Hepatic stellate cell (primary cell): ENCODE measurements at places on chromosomes 3 and 15.

GRCh38 chr3:10420745-10421475 lies 84.5 kb downstream of the ATP2B2 start:
- DNase-seq, result no peak

GRCh38 chr3:67654844-67655177 lies 399 bp upstream of the SUCLG2 start:
- no peak for DNase-seq

DNA sequence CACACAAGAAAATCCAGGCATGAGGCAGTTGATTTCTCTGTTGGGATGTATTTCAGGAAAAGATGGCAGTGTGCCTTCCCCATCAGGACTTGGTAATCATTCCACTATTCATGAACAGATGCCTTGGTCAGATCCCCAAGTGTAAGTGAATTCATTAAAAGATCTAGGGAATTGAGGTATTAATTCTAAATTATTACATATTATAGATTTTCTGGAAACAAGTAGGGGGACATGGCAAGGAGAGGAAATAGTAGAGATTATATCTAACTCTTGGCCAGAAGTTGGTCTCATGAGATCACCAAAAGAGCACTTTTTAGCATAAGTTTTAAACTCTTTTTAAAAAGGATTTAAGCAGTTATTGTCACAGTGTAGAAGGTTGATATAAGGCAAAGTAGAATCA lies 74.4 kb upstream of the MDFIC2 start:
- DNase-seq, result no peak

DNA sequence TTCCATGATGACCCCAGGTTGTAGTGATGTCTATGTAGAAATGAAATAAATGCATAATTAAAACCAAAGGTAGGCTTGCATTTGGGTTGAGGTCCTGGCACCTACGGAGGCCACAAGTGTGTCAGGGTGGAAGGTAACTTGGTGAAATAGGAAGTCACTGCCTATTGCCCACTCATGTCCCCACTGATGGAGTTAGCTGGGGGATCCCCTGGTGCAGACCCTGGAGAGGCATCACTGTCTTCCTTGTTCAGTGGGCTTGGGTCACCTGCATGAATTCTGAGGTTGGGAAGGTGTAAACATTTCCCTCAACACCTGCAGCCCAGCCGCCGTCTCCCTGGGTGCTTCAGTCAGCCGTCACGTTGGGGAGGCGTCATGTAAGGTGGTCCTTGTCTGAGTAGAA lies 97.1 kb downstream of the APBA2 start:
- no peak for DNase-seq

GRCh38 chr3:71018799-71019198 lies 564.7 kb downstream of the FOXP1 start:
- no peak for DNase-seq

- no peak for DNase-seq
Observed at GRCh38 chr15:45326741-45327140, 51.6 kb downstream of the GATM start.

- DNase-seq, result no peak
Observed at GRCh38 chr3:193710286-193711165, 117.5 kb downstream of the OPA1 start.

- DNase-seq, result no peak
Observed at GRCh38 chr3:9211155-9211950, 38.1 kb downstream of the SRGAP3 start.

- no peak for DNase-seq
Observed at GRCh38 chr3:64799606-64800005, 111.8 kb upstream of the ADAMTS9 start.

- no peak for DNase-seq
Observed at GRCh38 chr3:51353131-51353530, 32.0 kb upstream of the MANF start.

DNA sequence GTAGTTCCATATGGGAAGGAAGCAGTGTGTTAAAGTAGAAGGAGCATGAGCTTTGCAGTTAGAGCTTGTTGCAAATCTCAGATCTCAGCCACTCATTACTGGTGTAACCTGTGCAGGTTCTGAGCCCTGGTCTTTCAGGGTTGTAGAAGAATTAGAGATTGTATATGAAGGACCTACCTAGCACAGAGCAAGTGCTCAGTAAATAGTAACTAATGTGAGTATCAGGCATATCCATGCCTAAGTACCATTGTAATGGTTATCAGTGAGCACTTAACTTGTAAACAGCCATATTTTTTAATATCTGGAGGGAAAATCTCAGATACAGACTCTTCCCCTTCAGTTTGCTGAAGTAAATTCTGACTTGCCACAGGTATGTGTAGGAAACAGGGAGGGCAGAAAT lies 59.3 kb downstream of the MAP6D1 start:
- DNase-seq, result no peak

DNA sequence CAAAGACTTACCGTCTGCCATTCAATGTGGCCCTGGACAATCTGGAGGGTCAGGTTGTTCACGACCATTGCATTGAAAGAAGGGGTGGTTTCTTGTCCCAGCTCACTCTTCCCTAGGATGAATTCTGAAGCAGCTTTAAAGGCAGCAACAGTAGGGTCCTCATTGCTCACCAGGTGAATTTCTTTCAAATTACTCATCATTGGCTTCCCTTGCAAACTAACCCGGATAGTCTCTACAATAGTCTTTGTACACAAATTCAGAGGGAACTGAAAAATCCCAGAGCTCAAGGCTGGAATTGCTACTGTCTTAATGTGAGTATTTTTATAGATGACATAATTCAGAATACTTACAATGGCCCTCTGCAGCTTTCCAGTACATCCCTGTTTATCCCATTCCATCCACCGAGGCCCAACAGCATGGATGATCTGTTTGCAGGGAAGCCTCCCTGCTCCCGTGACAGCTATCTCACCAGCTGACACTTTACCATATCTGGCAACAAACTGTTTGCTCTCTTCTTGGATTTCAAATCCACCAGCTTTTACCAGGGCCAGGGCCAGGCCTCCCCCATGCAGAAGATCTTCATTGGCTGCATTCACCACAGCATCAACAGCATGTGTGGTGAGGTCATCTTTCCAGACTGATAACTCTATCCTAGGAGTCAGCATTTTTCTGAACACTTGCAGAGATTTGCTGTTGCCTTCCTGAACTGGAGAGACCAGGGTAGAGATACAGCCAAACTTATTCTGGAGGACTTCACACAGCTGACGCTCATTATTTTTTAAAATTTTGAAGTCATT lies 8.6 kb downstream of the PARP9 start:
- no peak for DNase-seq

DNA sequence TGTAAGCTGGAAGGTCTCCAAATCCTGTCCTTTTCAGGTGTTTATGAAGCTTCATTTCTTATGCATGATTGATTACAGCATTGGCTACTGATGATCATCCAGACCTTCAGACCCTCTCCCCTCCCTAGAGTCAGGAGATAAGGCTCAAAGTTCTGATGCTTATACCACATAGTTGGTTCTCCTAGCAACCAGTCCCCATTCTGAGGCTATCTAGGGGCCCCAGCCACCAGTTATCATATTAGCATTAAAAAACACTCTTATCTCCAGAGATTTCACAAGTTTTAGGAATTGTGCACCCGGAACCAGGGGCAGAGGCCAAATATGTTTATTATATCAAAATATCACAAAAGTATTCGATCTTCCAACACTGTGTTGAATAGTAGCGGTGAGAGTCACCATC lies 953.1 kb downstream of the FHIT start:
- DNase-seq, result no peak

DNA sequence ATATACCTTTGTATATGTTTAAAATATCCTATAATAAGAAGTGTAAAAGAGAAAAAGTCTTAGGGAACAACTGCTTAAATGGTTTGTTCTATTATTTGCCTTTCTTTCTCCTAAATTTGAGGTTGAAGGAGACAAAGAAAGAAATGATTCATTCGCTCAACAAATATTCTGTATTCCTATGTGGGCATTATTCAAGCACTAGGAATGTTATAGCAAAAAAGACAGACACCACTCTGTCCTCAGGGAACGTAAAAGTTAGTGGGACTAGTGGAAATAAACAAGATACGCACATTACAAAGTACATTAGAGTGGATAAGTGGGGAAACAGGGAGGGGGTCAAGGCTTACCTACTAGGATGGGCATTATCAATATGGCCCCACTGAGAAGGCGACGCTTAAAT lies 332.2 kb downstream of the LPP start:
- peak; percentile 48 for DNase-seq

GRCh38 chr3:4730719-4731118 lies 237.6 kb downstream of the ITPR1 start:
- DNase-seq, result no peak

GRCh38 chr15:60315878-60316277 lies 81.9 kb downstream of the ANXA2 start:
- DNase-seq, result no peak

GRCh38 chr3:21901484-21901883 lies 150.5 kb upstream of the ZNF385D start:
- DNase-seq, result no peak

- DNase-seq, result no peak
Observed at GRCh38 chr3:35739181-35739809, 100.0 kb downstream of the ARPP21 start.

DNA sequence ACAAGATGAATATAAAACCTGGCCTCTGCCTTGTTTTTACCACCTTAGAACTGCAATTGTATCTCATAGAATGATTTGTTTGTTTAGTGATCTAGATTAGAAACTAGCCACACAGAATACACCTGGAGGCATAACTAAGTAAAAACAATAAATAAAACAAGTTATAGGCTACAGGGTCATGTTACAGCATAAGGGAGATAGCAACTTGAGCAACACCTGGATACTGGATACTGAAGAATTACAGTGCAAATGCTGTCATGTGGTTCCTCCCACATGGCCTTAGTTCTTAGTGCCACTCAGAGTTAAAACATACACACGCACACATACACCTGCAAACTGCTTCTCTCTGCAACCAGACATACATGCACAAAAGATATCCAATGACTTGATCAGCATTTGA lies 563.4 kb upstream of the DPPA4 start:
- no peak for DNase-seq

- no peak for DNase-seq
Observed at GRCh38 chr3:66453651-66454463, 47.0 kb downstream of the LRIG1 start.

DNA sequence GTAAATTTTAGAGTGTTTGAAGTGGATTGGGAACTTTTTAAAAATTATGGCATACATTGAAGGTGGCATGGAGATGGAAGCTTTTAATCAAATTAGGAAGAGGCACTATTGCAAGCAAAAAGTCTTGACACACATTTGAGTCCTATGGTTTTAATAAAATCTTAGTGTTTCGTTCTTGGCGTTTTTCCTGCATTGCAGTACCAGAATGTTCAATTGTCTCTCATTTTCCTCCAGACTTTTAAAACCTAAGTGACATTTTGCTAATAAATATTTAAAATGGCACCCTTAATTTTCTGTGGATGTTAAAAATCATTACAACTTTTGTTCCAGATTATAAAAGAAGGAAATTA lies 2.2 kb downstream of the TGFBR2 start:
- DNase-seq, result no peak

- DNase-seq, result no peak
Observed at GRCh38 chr3:183307749-183308148, 54.7 kb downstream of the B3GNT5 start.

GRCh38 chr15:101338502-101339057 lies 43.5 kb upstream of the SNRPA1 start:
- DNase-seq, result no peak

GRCh38 chr3:35659768-35660167 lies 20.4 kb downstream of the ARPP21 start:
- no peak for DNase-seq

DNA sequence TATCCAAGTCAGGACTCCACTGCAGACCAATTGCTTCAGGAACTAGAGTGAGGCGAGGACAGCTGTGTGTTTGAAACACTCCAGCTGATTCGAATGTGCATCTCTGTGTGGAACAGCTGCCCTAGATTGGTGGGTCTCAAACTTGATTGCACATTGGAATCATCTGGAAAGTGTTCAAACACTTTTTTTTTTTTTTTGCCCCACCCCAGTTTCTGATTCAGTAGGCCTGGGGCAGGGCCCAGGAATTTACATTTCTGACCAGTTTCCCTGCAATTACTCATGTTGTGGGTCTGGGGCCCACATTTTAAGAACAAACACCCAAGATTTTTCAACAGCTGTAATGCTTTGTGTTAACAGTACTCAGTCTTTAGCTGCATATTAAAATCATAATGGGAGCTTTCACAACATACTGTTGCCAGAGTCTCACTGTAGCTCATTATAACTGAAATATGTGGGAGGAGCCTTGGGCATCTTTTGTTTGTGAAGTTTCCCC lies 156.6 kb downstream of the NR1D2 start:
- no peak for DNase-seq
